Stimulated activated CD8-positive, alpha-beta memory T cell treated with anti-CD3 and anti-CD28 coated beads, Interleukin-7, amount 100 ng/mL, for 1 hour (primary cell): ENCODE measurements at places on chromosomes 3 and 15.

DNA sequence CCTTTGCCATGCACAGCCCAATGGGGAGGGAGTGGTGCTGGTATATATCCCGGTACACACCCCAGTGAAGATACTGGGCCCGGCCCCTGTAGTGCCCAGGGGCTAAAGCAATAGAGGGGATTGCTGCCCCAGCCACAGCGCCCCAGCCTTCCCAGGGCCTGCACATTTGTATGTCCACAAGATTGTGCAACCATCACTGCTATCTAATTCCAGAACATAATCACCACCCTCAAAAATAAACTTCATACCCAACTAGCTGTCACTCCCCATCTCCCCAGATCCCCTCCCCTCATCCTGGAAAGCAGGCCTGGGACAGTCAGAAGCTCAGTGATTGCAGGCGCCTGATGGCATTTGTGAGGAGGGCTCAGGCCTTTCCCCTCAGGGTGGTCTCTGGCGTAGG is 13.5 kb downstream of the GNAI2 start:
- DNase-seq: no peak

GRCh38 chr3:71121429-71122167 is 461.9 kb downstream of the FOXP1 start:
- DNase-seq: no peak

GRCh38 chr3:102826636-102827035 is 391.8 kb downstream of the ZPLD1 start:
- no peak for DNase-seq

DNA sequence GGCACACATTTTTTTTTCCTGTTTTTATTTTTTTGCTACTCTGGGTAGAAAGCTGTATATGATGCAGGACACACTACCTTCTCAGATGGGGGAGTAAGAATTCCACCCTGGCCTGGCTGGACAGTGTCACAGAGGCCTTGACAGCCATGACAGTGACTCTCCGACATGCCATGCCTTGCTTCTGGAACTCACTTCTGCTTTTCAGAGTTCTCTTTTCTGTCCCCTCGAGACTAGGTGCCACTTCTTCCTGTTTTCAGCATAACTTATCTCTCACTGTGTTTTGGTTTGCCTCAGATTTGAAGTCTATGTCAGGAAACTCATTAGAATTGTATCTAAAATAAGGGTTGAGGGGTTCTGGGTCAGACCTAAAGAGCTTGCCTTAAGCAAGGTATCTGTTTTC is 69.1 kb upstream of the SEC13 start:
- no peak for DNase-seq

GRCh38 chr15:61923173-61923572 is 137.1 kb downstream of the VPS13C start:
- no peak for DNase-seq

DNA sequence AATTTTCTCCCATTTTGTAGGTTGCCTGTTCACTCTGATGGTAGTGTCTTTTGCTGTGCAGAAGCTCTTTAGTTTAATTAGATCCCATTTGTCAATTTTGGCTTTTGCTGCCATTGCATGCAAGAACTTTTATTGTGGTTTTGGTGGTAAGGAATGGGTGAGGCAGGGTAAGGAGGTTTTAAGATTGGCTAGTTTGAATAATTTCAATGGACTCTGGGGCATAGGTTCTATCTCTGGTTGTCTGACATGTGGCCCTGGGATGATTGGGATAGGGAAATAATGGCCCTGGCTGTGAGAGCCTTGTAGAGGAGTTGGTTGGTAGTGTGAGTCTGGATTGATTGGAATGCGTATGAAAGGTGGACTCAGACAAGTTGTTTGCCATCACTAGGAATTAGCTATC is 38.0 kb downstream of the SEC22A start:
- no peak for DNase-seq

DNA sequence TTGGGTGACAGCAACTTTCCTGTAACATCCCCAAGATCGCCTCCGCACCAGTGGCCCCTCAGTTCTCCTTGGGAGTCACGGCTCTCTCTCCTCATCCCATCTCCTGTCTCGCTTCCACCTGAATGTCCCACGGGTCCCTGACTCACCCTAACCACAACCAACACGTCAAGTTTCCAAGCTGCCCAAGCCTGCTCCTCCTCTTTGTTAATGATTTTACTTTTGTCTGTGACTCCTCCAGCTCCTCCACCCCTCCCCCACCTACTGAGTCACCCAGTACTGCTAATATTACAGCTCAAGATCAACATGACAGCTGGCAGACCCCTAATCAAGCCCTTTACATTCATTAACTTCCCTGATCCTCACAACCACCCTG is 39.3 kb downstream of the BDH1 start:
- no peak for DNase-seq

DNA sequence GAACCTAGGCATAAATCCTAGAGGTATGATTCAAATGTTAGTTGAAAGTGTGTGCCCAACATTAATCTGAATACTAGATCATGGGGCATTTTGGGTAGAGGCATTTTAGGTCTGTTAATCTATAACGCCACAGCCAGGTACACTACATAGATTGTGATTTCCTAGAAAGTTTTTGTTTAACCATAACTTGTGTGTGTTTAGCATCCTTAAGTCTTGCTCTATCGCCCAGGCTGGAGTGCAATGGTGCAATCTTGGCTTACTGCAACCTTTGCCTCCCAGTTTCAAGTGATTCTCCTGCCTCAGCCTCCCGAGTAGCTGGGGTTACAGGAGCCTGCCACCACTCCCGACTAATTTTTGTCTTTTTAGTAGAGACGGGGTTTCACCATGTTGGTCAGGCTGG is 59.1 kb downstream of the TRIM71 start:
- DNase-seq: no peak
